ENCODE measurements at places on chromosomes 2 and 18.

GRCh38 chr18:56217406-56217805 lies 421.0 kb downstream of the TXNL1 start:
- no peak for DNase-seq

GRCh38 chr2:149365931-149366583 lies 35.7 kb downstream of the LYPD6 start:
- DNase-seq, result no peak

DNA sequence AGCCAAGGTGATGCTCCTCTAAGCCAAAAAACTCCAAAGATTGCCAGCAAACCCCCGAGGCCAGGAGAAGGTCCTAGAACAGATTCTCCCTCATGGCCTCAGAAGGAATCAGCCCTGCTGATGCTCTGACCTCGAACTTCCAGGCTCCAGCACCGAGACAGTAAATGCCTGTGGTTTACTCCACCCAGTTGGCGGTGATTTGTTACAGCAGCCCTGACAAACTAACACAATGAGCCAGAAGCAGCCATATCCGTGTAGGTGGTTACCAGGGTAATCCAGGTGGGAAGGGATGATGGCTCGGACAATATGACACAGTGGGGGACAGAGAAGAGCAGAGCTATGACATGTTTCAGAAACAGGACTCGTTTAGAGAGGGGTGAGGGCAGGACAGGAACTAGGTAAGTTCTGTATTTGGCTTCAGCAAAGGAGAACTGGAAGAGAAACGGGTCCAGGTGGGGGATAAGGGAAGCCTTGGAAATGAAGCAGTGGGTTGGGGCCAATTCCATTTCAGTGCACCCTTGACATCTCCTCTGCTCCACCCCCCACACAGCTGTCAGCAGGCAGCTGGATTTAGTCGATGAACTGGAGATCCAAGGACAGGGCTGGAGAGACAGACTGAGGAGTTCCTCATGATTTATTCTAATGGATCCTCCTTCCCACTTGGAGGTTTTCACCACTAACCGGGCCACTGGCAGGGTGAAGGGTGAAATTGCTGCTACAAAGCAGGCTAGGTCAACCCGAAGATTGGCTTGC lies 179.7 kb upstream of the SH3BP4 start:
- DNase-seq, result no peak

- DNase-seq, result no peak
These were observed 25.3 kb upstream of the STAM2 start for GRCh38 chr2:152200565-152201465.

DNA sequence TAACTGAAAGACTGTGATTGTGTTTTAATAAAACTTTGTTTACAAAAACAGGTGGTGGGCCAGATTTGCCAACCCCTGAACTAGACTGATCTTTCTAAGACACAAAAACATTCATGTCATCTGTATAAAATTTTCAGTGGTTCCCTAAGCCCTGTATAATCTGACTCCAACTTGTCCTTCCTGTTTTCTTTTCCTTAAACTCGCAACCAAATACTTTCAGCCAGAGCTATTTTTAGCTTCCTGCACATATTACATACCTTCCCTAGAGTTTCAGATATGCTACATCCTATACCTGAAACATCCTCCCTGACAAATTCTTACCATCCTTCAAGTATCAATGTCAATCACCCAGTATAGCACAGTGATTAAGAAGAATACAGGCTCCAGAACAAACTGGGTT lies 4.8 kb downstream of the GCFC2 start:
- DNase-seq, result no peak

GRCh38 chr2:88590998-88591613 lies 36.2 kb downstream of the EIF2AK3 start:
- DNase-seq, result no peak

DNA sequence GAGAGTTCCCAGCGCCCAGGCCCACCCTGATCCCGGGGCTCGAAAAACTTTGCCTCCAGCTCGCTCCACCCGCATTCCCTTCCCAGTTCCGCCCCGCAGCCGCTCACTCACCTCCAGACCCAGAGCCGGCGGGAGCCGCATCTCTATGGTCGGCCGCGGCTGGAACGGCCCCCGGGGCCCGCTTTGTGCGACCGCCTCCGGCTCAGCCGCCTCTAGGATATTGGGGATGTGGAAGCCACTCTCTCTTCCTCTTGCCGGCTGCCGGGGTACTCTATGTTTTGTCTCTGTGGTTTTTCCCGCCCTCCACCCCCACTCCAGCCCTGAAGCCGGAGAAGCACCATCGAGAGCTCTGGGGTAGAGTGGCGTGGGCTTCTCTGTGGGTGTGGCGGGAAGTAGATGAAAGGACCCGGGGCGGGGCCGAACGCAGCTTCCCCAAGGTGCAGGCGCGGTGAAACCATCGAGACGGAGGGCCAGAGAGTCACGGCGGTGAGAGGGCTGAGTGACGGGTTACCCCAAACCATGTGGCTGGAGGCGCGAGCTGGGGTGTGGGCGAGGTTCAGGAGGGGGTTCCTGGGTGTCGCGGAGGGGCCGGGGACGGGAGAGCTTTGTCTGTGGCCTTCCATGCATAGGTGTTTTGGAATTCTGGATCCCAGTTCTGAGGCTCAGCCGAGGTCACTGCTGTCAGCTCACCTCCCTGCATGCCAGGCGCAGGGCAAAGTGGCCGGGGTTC lies at the start of the genes BCS1L and ZNF142:
Gene BCS1L (plus strand): TSS at position 426 of the 730 bp plus-strand sequence. CDS start 1,305 bp downstream, outside the sequence.
Gene ZNF142 (minus strand): TSS at position 366 of the 730 bp plus-strand sequence. CDS start 3,194 bp downstream, outside the sequence.
- DNase-seq, result peak; percentile 85

GRCh38 chr2:149330127-149331022 lies at the start of gene LYPD6:
Gene LYPD6, plus strand, starts transcription at chr2:149330587. Its CDS starts 107,122 bp downstream, at chr2:149437709.
- no peak for DNase-seq

- DNase-seq, result no peak
These were observed 49.3 kb upstream of the PLB1 start for GRCh38 chr2:28446531-28446930.
